ENCODE measurements at places on chromosomes 5 and 9. TPM values are rescaled to one million over a fixed set of nuclear protein-coding genes. Genes with fewer than 3 reads are reported as not detected.

Gene STPG3
- not detected for total RNA-seq

Gene AJM1
- 0.81 TPM for total RNA-seq

Gene TRAPPC13
- total RNA-seq: 9.3 TPM

Gene S100Z
- total RNA-seq: not detected

Gene CXCL14
- total RNA-seq: 3.3 TPM

Gene ANGPTL2
- 3.7 TPM for total RNA-seq

Gene CMBL
- total RNA-seq: 9.0 TPM

Gene CCDC152
- 0.25 TPM for total RNA-seq

Gene MEGF10
- total RNA-seq: 1.1 TPM
